ENCODE measurements at places on chromosomes 12 and 14.

- no peak for DNase-seq
These were observed 91.2 kb downstream of the RCOR1 start for GRCh38 chr14:102683399-102684297.

DNA sequence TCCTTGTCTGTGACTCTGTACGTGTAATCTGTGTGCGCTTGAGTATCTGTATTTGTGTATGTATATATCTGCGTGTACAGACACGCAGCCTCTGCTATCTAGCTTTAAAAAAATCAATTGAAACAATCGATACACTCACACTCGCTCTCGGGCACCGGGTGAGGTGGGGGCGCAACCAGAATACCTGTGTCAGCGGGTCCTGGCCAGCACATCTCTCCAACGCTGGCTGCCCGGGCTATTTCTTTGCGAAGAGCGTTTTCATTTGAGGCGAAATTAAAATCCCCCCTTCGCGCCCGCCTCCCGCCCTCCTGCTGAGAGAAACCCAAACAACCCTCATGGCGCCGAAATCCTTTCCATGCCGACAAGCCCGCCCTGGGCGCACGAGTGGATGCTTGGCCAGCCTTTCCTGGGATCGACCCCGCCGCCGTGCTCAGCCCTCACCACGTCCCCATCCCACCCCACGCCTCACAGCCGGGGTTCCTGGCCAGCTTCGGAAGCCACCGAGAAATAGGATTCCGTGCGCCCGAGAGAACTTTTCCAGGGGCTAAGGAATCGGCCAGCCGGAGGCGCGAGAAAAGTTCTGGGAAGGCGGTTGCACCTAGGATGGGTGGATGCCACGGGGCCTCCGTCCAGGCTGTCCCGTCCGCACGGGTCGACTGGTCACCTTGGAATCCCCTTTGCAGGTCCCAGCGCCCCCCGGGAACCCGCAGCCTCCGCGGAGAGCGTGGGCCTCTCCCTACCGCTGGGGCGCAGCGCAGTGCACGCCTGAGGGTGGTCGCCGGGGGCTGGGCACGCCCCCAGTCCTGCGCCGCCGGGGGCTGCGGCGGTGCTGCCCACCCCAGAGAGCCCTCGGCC is 1.0 kb downstream of the ZDHHC22 start:
- no peak for DNase-seq

DNA sequence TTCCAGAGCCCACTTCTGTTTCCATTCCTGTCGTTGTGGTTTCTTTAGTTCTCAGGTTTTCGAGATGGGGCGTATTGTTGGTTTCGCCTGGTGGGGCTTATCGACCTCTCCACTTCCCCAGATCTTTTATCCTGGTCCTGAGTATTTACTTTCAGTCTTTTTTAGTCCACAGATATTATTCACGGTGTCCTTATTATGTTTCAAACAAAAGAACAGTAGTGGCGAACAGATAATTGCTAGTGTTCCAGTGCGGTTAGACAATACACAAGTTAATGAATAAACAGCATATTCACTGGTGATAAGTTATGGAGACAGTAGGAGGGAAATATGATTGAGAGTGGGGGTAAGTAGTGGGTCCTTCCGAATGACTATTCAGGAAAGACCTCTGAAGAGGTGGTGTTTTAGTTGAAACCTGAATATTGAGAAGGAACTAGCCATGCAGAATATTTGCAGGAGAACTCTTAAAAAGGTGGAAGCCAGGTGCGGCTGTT is 668 bp downstream of the TMEM260 start:
- DNase-seq: no peak

- DNase-seq: no peak
These were observed 39.4 kb downstream of the IFNG-AS1 start for GRCh38 chr12:68028647-68029046.

GRCh38 chr12:6742834-6743233 is 10.1 kb downstream of the MLF2 start:
- no peak for DNase-seq

GRCh38 chr14:54653712-54654469 is 87.0 kb downstream of the SAMD4A start:
- DNase-seq: no peak

GRCh38 chr12:31832740-31833729 is 104.2 kb upstream of the AMN1 start:
- no peak for DNase-seq

DNA sequence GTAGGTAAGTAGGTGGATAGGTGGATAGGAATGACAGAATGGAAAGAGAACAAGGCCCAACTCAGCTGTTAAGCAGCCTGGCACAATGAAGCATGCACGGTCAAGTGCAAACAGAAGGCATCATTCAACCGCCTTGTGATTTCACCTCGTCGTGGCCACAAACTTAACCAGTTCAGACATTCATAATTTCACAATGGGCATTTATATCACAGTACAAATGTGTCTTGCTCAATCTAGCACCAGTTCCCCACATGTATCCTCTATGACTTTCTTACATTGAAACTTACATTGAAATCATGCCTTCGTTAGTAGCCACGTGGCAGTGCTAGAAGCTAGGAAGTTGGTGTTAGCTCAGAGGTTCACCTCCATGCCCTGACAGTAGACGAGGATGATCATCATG is 207.5 kb downstream of the ETV6 start:
- no peak for DNase-seq

GRCh38 chr12:3630621-3631271 is 122.2 kb downstream of the CRACR2A start:
- no peak for DNase-seq

DNA sequence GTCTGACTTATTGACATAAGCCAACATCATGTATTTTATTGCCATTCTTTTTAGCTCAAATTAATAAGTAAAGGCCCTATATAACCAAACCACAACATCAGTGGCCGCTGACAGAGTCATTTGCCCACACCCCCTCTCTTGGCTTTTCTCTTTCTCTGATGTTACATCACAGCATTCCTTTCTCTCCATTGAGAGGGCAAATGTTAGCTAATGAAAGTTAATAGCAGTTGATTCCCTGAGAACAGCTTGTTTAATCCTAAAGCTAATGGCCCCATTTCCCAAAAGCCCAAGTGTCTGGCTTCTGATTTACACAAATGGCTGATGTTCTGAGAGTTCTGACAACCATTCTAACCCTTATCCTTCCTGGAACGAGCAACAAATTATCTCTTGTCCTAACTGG is 308.8 kb downstream of the SNAPC1 start:
- no peak for DNase-seq

- DNase-seq: no peak
These were observed 123.1 kb upstream of the KRR1 start for GRCh38 chr12:75634244-75635222.

DNA sequence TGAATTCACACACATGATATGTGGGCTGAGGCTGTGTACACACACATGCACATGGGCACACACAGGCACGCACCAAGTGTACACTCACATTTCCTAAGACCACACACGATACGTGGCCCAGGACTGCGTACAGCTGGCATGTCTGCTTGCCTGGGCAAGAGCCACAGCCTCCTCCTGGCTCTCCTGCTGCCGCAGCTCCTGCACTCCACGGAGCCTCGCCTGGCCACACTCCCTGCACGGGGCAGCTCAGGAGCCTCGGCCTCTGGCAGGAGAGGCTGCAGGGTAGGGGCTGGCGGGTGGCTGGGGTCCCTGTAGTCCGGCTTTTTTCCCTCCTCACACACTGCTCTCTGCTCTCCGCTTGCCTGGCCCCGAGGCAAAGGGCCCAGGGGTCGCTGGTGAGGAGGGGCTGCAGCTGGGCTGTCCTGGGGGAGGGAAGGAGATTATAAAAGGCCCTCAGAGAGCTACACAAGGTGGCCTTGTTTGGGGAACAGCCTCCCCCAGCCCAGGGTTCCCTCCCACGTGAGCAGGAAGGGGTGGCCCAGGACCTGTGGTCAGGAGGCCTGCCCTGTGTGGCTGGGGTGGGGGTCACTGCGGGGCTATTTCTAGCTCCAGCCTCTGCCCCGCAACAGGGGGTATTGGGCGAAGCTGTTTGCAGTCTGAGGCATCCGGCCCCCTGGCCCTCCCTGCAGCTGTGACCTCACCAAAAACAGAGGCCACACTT is 89.0 kb upstream of the SFSWAP start:
- DNase-seq: no peak

DNA sequence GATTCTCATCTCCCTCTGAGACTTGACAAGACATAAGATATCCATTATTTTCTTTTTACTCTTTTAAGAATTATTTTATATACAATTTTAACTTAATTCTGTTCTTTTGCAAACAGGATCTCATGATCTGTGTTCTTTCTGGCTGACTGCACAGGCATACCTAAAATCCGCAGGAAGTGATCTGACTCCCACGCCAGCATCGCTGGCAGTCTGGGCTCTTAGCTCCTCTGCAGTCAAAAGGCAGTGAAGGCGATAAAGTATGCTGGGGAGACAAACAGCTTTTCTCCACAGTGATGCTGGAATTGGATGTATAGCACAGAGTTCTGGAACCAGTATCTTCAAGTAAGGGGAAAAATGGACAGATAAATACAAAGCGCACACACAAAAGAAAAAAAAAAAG is 52.4 kb downstream of the DICER1 start:
- no peak for DNase-seq

GRCh38 chr14:88919502-88919901 is 95.1 kb downstream of the TTC8 start:
- no peak for DNase-seq

DNA sequence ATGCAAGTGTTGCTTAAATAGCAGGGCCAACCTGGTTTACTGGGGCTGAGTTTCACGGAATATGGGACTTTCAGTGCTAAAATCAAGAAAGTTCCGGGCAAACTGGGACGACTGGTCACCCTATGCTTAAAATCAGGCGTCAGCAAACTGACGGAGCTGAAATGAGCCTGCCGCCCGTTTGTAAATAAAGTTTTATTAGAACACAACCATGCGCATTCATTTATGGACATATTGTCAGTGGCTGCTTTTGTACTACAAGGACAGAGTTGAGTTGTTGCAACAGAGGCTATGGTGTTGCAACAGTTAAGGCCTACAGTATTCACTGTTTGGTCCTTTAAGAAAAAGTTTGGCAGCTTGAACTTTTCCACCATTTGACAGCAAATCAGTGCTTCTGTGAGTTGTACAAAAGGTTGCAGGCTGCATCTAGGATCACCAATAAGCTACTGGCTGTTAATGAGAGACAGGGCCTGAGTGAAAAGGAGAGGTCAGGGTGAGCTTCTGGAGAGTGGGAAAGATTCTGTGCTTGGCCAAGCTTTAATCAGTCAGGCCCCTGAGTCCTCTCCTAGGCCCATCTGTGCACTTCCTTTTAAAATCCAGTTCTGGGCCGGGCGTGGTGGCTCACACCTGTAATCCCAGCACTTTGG is 13.3 kb downstream of the SELPLG start:
- no peak for DNase-seq

DNA sequence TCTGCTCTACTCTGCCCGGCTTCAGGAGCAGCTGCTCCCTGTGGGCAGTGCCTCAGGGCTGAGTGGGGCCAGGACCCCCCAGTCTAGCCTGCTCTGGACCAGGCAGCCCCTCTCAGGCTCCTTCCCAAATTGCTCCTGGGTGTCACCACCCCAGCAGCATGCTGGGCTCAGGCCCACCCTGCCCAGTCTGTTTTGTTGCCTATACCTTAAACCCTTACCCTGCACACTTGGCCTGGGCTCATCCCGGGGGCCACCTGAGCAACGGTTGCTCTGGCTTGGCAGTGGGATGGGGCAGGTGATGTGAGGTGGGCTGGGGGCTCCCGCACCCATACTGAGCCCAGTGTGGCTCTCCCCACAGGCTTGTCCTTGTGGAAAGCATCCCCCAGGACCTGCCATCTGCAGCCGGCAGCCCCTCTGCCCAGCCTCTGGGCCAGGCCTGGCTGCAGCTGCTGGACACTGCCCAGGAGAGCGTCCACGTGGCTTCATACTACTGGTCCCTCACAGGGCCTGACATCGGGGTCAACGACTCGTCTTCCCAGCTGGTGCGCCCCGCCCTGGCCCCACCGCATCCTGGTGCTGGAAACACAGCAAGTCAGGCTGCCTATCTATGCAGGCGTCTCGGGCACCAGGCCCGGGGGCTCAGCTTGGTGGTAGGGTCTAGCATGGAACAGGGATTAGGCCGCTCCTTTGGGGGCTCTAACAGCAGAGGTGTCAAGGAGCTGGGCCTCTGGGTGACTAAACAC is 3.9 kb downstream of the PLD4 start:
- no peak for DNase-seq

GRCh38 chr14:90319634-90320541 is 11.9 kb downstream of the NRDE2 start:
- DNase-seq: no peak
